ENCODE measurements at places on chromosomes 7 and 10.
A peak's percentile ranks its signal among the peaks of the same experiment; 100 is the strongest.

- no peak for DNase-seq
Observed at GRCh38 chr10:28541717-28542365, 8.9 kb downstream of the WAC start.

DNA sequence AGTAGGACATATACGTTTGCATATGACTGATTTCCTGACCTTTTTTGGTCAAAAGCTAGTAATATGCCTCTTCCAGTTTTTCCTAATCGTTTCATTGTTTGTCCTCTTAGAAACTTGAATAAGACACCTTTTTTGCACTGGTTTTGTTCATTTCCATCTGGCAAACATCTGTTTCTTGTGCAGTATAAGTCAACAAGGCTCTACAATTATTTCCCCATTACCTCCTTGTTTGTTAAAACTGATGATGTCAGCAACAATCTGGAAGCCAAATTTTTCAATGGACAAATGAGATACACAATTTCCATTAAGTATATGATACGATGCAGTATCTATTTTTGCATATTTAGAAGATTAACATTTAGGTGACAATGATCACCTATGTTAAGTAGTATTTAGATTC is 148.8 kb downstream of the NRBF2 start:
- DNase-seq = no peak

DNA sequence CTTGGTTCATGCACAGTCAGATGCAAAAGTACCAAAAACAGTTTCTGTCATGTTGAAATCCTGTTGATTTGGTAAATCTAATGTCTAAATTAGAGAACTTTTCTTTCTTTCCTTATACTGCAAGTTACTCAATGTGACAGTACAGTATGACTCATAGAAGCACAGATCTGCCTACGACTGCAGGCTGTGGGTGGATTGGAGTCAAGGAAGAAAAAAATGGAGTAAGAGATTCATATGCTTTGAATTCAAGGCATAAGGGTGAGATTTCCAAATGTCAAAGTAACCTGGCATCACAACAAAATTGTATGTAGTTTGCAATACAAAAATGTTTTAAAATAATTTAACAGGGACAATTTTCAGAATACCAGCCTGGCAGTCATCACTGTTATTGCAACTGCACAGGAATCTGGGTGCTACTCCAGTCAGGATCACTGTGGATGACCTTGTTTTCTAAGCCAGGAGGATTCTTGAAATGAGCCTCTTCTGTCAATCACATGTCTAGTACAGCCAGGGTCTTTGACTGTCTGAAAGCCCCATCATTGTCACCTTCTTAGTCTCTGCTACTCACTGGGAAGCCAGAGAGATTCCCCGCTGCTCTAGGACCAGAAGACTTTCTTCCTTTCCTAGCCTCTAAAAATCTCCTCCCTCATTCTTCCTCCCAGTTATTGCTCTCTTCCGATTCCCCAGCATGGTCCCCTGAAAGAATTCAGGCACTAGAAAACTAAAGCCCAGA is 83.6 kb downstream of the CD36 start:
- no peak for DNase-seq

DNA sequence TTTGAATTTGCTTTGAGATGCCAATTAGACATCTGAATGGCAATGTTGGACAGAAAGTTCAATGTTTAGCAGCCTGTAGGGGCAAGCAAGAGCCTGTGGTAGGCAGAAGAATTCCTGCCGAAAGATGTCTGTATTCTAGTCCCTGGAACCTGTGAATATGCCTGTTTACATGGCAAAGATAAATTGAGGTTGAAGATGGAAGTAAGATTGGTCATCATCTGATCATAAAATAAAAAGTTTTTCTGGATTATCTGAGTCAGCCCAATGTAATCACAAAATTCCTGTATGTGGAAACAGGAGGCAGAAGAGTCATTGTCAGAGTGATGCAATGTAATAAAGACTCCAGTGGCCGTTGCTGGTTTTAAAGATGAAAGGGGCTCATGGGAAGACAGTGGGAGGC is 430.5 kb downstream of the MDFIC start:
- no peak for DNase-seq

- DNase-seq = no peak
Observed at GRCh38 chr10:61961278-61961677, 59.8 kb downstream of the ARID5B start.

DNA sequence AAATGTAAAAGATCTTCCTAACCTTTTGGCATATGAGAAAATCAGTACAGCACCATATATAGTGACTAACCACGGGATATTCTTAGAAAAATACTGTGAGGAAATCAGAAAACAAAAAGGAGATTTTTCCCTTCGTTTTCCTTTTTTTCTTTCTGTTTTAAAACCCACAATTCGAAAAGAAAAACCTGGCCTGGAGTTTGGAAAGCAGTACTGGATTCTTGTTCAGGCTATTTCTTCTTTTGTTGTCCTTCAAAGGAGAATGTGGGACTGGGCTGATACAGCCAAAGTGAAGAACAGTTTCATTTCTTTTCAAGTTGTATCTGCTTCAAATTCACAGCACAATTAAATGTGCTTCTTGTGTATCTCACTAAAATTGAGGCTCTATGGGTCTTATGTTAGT is 156.8 kb upstream of the PHYHIPL start:
- no peak for DNase-seq

- DNase-seq = no peak
Observed at GRCh38 chr10:128596906-128597305, 470.7 kb upstream of the MKI67 start.

GRCh38 chr7:32942415-32943251 is 14.6 kb upstream of the FKBP9 start:
- peak; percentile 69 for DNase-seq

- no peak for DNase-seq
Observed at GRCh38 chr7:133542209-133542780, 289.4 kb downstream of the EXOC4 start.

- DNase-seq = no peak
Observed at GRCh38 chr7:47664650-47665195, 82.8 kb upstream of the TNS3 start.

GRCh38 chr7:107622429-107622828 is 38.2 kb upstream of the SLC26A4 start:
- DNase-seq = no peak

GRCh38 chr10:127182161-127182560 is 14.2 kb downstream of the INSYN2A start:
- DNase-seq = no peak

- no peak for DNase-seq
Observed at GRCh38 chr7:49885593-49886285, 112.3 kb downstream of the VWC2 start.

GRCh38 chr7:43249823-43250145 is 137.3 kb downstream of the HECW1 start:
- no peak for DNase-seq

GRCh38 chr7:27636326-27637006 is 26.2 kb downstream of the HIBADH start:
- no peak for DNase-seq

- no peak for DNase-seq
Observed at GRCh38 chr10:82071231-82071630, 196.2 kb downstream of the NRG3 start.

- no peak for DNase-seq
Observed at GRCh38 chr7:12110425-12110824, 100.7 kb upstream of the TMEM106B start.

DNA sequence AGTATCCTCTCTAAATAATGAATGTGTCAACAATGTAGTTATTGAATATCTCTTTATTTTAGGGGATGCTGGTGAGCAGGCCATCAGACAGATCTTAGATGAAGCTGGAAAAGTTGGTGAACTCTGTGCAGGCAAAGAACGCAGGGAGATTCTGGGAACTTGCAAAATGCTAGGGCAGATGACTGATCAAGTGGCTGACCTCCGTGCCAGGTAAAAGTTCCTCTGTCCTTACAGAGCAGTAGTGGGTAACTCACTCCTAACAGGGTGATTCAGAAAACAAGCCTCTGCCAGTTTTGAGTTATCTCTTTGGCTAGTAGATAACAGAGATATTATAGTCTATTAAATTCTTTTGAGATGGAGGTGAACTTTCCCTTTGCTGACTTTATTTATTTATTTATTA is 67.3 kb downstream of the AP3M1 start:
- no peak for DNase-seq

GRCh38 chr7:47847207-47847606 is 101.1 kb downstream of the PKD1L1 start:
- DNase-seq = no peak

DNA sequence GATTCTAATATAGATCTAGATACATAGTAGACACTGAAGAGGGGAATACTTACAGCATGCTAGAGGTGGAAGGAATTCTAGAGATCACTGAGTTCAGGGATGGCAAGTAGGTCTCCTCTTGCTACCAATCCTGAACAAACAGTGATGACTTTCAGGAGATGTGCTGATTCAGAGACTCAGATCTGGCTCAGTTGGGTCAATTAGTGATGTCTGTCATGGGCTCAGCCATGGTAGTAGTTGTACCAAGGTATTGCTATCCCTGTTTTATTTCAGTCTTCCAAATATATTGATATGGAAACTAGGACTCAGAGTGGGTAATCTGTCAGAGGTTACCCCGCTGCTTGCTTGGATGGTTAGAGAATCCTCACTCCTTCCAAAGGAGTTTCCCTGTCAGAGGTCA is 38.5 kb downstream of the UNC5B start:
- DNase-seq = no peak

- no peak for DNase-seq
Observed at GRCh38 chr10:29820890-29821461, 186.2 kb upstream of the SVIL start.

- DNase-seq = no peak
Observed at GRCh38 chr10:132645247-132645530, 107.6 kb downstream of the INPP5A start.

GRCh38 chr7:156881679-156882078 is 11.3 kb downstream of the LMBR1 start:
- no peak for DNase-seq

DNA sequence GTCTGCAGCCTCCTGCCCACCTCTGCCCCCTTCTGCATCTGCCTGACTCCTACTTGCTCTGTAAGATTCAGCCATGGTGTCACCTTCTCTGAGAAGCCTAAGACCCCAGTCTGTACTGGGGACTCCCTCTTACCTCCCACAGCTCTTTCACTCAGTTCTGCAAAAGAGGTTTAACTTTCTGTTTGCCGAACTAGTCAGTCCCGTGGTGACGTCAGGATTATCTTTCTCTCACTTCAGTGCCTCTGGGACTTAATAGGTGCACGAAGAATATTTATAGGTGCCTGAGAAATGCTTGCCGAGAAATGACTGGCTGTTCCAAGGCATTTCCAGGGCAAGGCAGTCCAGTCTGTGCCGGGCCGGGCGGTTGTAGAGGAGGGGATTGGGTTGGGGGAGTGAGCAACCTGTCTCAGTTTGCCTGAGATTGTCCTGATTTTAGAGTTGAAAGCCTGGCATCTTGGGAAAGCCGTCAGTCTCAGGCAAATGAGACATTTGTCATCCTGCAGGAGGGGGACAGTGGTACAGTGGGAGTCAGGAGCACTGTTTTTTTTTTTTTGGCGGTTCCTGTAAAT is 227.5 kb upstream of the NPVF start:
- DNase-seq = no peak

- DNase-seq = peak; percentile 51
Observed at GRCh38 chr7:26156451-26157420, 4.7 kb downstream of the NFE2L3 start.

DNA sequence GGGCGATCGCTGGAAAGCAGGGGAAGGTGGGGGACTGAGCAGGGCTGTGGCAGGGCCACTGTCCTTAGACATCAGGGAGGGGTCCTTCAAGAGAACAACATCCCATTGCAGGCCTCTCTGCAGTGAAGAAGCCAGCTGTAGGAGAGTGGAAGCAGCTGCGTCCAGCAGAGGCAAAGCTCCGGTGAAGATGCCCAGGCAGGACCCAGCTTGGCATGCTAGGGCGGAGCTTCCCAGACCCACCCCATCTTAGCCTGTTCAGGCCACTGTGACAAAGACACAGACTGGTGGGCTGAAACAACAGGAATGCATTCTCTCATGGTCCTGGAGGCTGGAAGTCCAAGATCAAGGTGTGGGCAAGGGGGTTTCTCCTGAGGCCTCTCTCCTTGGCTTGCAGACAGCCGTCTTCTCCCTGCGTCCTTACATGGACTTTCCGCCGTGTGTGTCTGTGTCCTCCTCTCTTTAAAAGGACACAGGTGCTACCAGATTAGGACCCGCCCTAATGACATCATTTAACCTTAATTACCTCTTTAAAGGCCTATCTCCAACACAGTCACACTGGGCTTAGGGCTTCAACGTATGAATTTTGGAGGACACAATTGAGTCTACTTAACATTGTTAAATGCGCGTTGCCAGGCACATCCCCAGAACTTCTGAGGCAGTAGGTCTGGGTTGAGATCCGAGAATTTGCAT is 178.1 kb upstream of the GRB10 start:
- DNase-seq = no peak

GRCh38 chr10:128704716-128705115 is 578.5 kb upstream of the MKI67 start:
- no peak for DNase-seq

- DNase-seq = no peak
Observed at GRCh38 chr10:116774728-116775151, 32.4 kb upstream of the HSPA12A start.

DNA sequence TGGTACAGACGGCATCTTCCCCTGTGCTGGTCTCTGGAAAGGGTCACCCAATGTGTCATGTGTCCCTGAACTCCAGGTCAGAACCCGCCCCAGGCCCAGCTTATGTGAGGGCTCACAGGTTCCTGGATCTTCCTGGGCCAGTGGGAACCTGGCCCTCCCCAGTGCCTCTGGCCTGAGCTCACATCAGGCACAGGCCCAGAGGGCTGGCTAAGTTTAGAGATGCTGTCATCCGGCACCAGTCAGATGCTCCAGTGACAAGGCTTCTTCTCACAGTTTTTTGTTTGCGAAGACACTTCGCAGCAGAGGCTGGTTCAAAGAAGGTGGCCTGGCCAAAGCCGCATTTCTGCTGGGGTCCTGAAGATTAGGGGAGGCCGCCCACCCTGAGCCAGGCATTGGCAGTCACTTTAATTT is 11.8 kb downstream of the CAMK2B start:
- no peak for DNase-seq
